ENCODE measurements at places on chromosomes 3 and 15. TPM values are rescaled to one million over a fixed set of nuclear protein-coding genes. Genes with fewer than 3 reads are reported as not detected.

DNA sequence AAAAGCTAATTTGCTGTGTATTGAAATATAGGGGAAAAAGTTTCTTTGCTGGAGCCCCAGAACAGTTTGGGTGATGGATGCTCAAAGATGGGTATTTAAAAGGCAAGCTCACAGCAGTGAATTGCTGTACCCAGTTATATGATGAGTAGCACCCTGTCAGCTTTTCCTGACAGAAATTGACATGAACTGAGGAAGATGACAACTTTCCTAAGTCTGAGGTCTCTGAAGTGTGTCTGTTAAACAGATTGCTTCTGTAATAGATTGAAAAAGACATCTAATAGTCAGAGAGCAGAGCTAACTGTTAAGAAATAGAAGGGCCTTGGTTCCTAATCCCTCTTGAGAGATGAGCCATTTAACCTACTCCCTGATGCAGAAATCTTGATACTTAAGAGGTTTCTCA lies 1278.0 kb upstream of the ALCAM start:
- H3K27me3 ChIP-seq: no peaks in the 10 kb centered on the region
- no peak for DNase-seq
- H3K36me3 ChIP-seq: no peaks in the 10 kb centered on the region

EPB42 gene
- total RNA-seq: 1.9 TPM

ZNF445 gene
- total RNA-seq: 5.8 TPM

TTLL13 gene
- not detected for total RNA-seq

WDR93 gene
- 1.0 TPM for total RNA-seq

- no peaks in the 10 kb centered on the region for H3K27me3 ChIP-seq
- H3K27ac ChIP-seq: no peak overlapping the region
- no peaks in the 10 kb centered on the region for H3K4me1 ChIP-seq
- H3K36me3 ChIP-seq: no peaks in the 10 kb centered on the region
- no peak overlapping the region for H3K4me3 ChIP-seq
These were observed 281.5 kb upstream of the DPPA4 start for GRCh38 chr3:109618766-109619378.

GRCh38 chr15:39411102-39411989 lies 169.5 kb upstream of the THBS1 start:
- no peaks in the 10 kb centered on the region for H3K4me1 ChIP-seq
- H3K4me3 ChIP-seq: no peak overlapping the region
- no peaks in the 10 kb centered on the region for H3K36me3 ChIP-seq
- peak overlapping the region; percentile 64 for H3K27ac ChIP-seq

CLDN16 gene
- total RNA-seq: not detected

NGRN gene
- total RNA-seq: 99.1 TPM

TAMM41 gene
- total RNA-seq: 6.7 TPM

LPP gene
- total RNA-seq: 183 TPM

DNA sequence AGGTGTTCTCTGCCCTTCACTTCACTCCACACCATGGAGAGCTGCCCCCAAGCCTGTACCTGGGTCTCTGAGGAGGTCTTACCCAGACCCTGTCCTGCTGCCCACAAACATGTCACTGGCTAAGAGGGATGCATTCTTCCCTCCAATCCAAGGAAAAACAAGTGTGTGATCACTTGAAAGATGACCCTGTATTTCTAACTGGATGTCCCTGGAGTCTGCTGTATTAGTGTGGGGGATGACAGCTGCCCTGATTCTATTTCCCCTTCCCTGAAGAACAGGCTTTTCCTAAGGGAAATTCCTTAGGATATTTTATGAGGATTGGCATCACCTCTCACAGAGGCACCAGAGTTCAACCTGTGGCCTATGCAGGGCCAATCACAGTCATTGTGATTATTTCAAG lies 55.0 kb upstream of the GATA2 start:
- H3K27ac ChIP-seq: no peak overlapping the region
- no peaks in the 10 kb centered on the region for H3K36me3 ChIP-seq
- DNase-seq: no peak
- no peaks in the 10 kb centered on the region for H3K4me1 ChIP-seq

DNA sequence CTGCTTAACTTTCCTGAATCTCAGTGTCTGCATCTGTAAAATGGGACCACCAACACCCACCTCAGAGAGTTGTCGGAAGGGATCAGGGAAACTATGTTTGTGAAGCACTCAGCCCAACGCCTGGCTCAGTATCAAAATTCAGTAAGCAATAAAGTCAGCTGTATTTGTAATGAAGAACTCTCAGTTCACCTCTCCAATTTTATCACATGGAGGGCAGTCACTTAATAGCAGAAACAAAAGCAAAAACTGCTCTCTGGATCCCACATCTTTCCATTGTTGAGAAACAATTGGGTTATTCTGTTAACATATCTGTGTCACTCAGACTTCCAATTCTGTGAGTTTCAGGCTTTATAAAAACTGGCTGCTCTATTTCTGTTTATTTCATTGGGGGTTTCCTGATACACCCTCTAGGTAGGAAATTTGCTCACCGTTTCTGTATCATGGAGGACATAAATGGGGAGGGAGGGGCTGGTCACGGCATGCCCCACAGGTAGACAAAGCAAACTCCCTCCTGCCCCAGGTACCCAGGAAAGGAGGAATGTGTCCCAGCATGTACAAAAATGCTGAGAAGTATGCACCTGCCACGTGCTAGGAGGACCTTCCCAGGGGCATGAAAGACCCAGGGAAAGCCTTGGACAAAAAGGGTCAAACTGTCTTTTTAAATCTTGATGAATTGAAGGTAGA lies 81.4 kb upstream of the LMOD3 start:
- DNase-seq: no peak
- no peaks in the 10 kb centered on the region for H3K27me3 ChIP-seq
- H3K4me1 ChIP-seq: no peaks in the 10 kb centered on the region
- no peaks in the 10 kb centered on the region for H3K36me3 ChIP-seq
- H3K27ac ChIP-seq: peak overlapping the region; percentile 20
- no peak overlapping the region for H3K4me3 ChIP-seq

- H3K4me3 ChIP-seq: no peak overlapping the region
- H3K36me3 ChIP-seq: no peaks in the 10 kb centered on the region
- H3K27ac ChIP-seq: no peak overlapping the region
- no peaks in the 10 kb centered on the region for H3K27me3 ChIP-seq
- H3K4me1 ChIP-seq: no peaks in the 10 kb centered on the region
- no peak for DNase-seq
These were observed 49.5 kb downstream of the ITGA11 start for GRCh38 chr15:68382286-68383007.

RGMA gene
- total RNA-seq: 14.4 TPM

GRCh38 chr3:98893740-98894139 lies 7.8 kb downstream of the DCBLD2 start:
- no peak overlapping the region for H3K4me3 ChIP-seq
- no peaks in the 10 kb centered on the region for H3K36me3 ChIP-seq
- DNase-seq: no peak
- no peaks in the 10 kb centered on the region for H3K27me3 ChIP-seq
- no peaks in the 10 kb centered on the region for H3K4me1 ChIP-seq

DNA sequence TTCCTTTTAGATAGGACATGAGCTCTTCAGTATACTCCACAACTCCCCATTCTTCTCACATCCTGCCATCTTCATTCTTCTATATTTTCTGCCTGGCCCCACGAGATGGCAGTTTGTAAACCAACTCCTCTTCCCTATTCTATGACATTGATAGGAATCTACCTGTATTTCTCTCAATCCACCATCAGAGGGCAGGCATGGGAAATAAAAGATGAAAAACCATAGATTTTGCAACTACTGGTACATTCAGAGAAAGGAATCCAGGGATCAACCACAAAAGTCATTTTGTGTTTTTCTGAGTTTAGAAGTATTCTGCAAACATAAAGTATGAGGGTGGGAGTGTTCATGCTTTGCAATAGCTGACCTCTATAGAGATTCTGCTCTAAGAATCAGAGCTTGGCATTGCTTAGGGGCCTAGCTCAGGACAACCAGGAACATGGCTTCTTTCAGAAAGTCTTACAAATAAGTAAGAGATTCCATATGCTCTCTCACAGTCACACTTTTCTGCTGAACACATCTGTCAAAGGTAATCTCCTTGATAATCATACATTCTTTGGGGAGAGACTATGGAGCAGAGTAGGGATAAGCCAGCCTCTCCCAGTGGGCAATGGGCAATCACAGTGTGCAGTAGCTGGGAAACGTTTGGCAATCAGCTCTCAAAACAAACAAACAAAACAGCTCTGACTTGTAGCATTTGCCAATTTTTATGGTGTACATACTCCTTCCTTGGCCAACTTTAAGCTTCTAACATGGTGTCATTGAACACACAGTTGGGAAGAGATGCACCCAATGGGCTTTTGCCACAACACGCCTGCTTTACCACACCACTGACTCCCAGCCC lies 43.1 kb upstream of the SLC25A36 start:
- DNase-seq: no peak
- no peaks in the 10 kb centered on the region for H3K4me1 ChIP-seq
- no peak overlapping the region for H3K27ac ChIP-seq
- H3K36me3 ChIP-seq: no peaks in the 10 kb centered on the region

- H3K27ac ChIP-seq: no peak overlapping the region
- no peaks in the 10 kb centered on the region for H3K4me1 ChIP-seq
- DNase-seq: no peak
- no peaks in the 10 kb centered on the region for H3K36me3 ChIP-seq
These were observed 1.4 kb upstream of the CRABP1 start for GRCh38 chr15:78338781-78339180.

GRCh38 chr3:139132976-139133375 lies 88.3 kb upstream of the PRR23C start:
- H3K27ac ChIP-seq: no peak overlapping the region
- H3K4me1 ChIP-seq: no peaks in the 10 kb centered on the region
- no peak overlapping the region for H3K4me3 ChIP-seq
- H3K27me3 ChIP-seq: no peaks in the 10 kb centered on the region
- H3K36me3 ChIP-seq: no peaks in the 10 kb centered on the region
- no peak for DNase-seq

GRCh38 chr15:67456677-67457529 lies 64.0 kb upstream of the C15orf61 start:
- peak; percentile 60 for DNase-seq
- H3K36me3 ChIP-seq: no peaks in the 10 kb centered on the region
- no peaks in the 10 kb centered on the region for H3K27me3 ChIP-seq
- no peaks in the 10 kb centered on the region for H3K4me1 ChIP-seq
- H3K27ac ChIP-seq: no peak overlapping the region
- H3K4me3 ChIP-seq: no peak overlapping the region

DNA sequence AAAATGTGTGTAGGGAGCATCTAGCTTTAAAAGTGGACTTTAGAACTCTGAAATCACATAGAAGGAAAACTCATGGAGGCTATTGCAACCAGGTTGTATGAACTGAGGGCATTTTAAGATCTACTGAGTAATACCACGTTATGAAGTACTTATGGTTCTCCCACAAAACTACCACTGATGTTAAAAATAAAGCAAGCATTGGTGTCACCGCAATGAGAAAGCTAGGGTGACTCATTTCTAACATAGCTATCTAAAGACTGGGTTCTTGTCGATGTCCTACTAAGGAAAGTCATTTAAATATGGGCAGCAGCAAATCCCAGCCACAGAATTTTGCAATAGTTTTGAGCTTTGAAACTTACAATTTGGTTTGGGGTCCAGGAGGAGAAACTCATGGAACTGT lies 584.8 kb downstream of the DIPK2A start:
- H3K27ac ChIP-seq: no peak overlapping the region
- H3K4me1 ChIP-seq: no peaks in the 10 kb centered on the region
- no peak for DNase-seq
- no peaks in the 10 kb centered on the region for H3K36me3 ChIP-seq
- H3K4me3 ChIP-seq: no peak overlapping the region

- DNase-seq: peak; percentile 24
- peak overlapping the region; percentile 97 for H3K27ac ChIP-seq
- H3K27me3 ChIP-seq: no peaks in the 10 kb centered on the region
These were observed 10.9 kb downstream of the GNB5 start for GRCh38 chr15:52180196-52180835.

DNA sequence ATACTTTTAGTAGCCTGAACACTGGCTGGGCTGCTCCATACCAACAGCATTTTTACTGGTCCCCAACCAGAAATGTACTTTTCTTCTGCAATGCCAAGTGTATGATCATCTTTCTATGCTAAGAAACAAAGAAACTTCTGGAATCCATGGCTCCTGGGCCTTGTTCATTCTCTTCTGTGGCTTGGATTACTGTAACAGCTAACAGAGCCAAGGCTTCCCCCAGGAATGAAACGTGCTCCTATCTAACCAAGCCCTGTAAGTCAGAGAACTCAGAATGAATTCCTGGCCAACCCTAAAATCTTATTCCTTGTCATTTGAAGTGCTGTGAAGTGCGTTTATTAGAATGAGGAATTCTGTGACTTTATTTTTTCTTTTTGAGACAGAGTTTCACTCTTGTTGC lies 102.9 kb upstream of the RAD18 start:
- no peak overlapping the region for H3K4me3 ChIP-seq
- H3K27me3 ChIP-seq: no peaks in the 10 kb centered on the region
- H3K27ac ChIP-seq: no peak overlapping the region
- DNase-seq: no peak
- no peaks in the 10 kb centered on the region for H3K4me1 ChIP-seq

GOLGA8B gene
- total RNA-seq: 180 TPM

DNA sequence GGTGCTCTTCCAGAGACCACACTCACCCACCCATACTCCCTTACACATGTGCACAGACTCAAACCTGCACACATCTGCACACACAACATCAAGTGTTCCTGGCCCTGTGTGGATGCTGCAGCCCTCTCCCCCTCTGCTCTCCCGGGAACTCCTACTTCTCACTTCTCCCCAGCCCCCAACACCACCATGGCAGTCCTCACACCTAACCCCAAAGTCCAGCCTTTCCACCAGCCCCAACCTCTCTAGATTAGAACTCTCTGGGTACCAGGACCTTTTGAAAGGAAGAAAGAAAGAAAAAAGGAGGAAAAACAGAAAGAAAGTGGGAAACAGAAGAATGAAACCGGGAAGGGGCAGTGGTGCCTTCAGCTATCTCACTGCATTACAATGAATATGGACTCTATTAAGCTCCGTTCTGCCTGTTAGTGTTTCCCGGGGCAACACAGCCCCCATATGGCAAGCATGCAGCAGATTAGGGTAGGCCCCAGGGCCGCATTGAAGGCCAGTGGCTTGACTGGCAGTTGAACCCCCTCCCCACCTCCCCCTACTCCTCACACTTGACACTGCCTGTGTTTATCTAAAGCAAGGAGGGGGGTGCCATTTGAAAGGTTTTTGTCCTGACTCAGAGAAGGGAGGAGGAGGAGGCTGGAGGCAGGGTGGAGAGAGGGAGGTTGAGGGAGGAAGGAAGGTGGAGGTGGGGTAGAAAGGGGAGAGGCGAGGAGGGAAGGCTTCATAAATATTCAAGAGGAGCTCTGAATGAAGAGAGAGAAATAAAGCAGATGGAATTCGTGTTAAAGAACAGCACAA lies 30.1 kb downstream of the BOC start:
- no peak overlapping the region for H3K4me3 ChIP-seq
- peak overlapping the region; percentile 91 for H3K27ac ChIP-seq
- no peak for DNase-seq
- H3K27me3 ChIP-seq: no peaks in the 10 kb centered on the region
- H3K4me1 ChIP-seq: no peaks in the 10 kb centered on the region

ITPKA gene
- 0.15 TPM for total RNA-seq
